ENCODE measurements at places on chromosomes 4 and X.

GRCh38 chr4:187333151-187333550 is 609.5 kb upstream of the FAT1 start:
- no peak for DNase-seq

- DNase-seq: no peak
Measured at GRCh38 chr4:79603681-79604080, 195.7 kb upstream of the GK2 start.

DNA sequence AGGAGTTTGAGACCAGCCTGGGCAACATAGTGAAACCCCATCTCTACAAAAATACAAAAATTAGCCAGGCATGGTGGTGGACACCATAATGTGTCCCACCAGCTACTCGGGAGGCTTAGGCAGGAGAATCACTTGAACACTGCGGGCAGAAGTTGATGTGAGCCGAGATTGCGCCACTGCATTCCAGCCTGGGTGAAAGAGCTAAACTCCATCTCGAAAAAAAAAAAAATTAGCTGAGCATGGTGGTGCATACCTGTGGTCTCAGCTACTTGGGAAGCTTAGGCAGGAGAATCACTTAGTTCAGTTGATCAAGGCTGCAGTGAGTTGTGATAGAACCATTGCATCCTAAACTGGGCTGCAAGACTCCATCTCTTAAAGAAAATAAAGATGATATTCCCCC is 91.2 kb downstream of the PLS3 start:
- DNase-seq: no peak

GRCh38 chrX:14039344-14039743 is 9.7 kb upstream of the GEMIN8 start:
- no peak for DNase-seq

DNA sequence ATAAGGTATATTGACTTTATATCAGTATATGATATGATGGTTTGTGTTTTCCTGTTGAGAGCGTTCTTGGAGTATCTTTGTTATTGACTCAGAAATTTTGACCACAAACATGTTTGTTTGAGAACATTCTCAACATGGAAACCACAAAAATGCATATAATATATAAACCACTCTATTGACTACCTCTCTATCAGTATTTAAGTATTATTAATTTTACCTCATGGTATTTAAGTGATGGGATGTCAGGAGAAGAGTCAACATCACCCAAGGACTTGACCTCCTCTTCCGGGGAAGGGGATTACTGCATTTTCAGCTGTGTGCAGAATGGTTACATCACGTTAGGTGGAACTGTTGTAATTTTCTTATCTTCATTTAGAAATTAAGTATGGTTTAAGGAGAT is 54.3 kb upstream of the PUDP start:
- DNase-seq: no peak

DNA sequence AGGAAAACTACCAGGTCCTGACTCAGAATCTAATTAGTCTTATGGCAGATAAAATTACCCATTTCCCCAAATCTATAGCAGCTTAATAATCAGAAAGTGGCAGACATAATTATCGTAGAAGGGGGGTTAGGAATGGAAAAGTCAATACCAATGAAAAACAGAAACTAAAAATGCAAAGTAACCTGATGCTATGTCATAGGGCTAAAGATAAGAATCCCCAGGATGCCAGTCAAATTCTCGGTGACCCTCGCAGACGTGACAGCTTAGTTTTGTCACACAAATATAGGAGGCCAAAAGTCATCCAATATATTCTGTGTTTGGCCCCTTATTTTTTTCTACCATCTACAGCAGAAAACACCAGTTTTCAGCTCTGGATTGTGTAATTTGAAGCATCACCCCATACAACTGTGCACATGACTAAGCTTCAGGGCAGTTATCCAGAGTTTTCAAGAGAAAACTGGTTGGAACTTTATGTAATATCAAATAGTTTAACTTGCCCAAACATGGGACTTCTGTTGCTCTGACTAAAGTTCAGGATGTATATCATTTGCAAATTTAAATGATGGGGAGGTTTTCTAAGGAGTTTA is 30.9 kb downstream of the RASSF6 start:
- DNase-seq: peak; percentile 78

- DNase-seq: no peak
Measured at GRCh38 chr4:174538123-174538875, 16.0 kb upstream of the HPGD start.

GRCh38 chr4:47703008-47703407 is 134.9 kb downstream of the CORIN start:
- no peak for DNase-seq

DNA sequence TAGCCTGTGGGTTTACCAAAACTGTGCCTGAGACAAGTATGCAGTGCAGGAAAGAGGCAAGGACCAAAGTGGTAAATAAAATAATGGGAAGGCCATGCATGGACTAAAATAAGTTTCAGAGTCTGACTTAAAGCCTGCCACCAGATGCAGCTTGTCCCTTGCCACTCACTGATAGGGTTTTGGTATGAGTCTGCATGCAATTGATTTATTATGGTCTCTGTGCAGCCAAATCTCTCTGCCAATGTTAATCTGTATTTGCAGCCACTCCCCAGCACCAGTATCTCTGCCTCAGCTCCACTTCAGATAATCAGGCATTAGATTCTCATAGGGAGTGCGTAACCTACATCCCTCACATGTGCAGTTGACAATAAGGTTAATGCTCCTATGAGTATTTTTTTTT is 5.5 kb upstream of the FGF2 start:
- no peak for DNase-seq

DNA sequence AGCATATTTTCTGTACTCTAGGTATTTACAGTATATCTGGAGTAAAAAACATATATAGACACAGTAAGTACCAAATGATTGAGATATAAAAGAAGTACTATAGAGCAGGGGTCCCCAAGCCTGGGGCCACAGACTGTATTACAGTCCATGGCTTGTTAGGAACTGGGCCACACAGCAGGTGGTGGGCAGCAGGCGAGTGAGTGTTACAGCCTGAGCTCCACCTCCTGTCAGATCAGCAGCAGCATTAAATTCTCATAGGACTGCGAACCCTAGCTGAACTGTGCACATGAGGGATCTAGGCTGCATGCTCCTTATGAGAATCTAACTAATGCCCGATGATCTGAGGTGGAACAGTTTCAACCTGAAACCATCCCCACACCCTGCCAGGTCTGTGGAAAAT is 300.7 kb downstream of the NR3C2 start:
- no peak for DNase-seq

- no peak for DNase-seq
Measured at GRCh38 chrX:56231537-56232090, 542 bp upstream of the KLF8 start.

GRCh38 chrX:150513544-150513943 is 54.9 kb upstream of the MTM1 start:
- DNase-seq: no peak

- DNase-seq: no peak
Measured at GRCh38 chrX:133068461-133068860, 28.4 kb downstream of the USP26 start.

Data from fibroblast of skin of abdomen (primary cell).